ENCODE measurements at places on chromosomes 12 and 14.

DNA sequence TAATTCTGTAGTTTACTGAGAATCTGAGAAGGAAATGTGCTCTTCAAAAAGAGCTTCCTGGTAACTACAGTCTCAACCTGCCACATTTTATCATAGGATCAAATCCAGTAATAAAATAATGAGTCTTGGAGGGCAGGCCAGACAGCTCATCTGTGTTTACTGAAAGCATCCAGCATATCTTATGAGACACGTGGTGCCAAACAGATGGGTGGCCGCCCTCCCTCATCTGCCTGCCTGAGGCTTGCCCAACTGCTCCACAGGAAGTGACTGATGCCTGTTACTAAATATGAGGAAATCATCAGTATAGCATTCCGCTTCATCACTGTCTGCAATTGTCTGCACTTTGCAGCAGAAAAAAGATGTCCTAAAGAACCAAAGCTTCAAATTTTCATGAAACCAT lies 13.5 kb downstream of the DHRS7 start:
- peak; percentile 72 for DNase-seq

DNA sequence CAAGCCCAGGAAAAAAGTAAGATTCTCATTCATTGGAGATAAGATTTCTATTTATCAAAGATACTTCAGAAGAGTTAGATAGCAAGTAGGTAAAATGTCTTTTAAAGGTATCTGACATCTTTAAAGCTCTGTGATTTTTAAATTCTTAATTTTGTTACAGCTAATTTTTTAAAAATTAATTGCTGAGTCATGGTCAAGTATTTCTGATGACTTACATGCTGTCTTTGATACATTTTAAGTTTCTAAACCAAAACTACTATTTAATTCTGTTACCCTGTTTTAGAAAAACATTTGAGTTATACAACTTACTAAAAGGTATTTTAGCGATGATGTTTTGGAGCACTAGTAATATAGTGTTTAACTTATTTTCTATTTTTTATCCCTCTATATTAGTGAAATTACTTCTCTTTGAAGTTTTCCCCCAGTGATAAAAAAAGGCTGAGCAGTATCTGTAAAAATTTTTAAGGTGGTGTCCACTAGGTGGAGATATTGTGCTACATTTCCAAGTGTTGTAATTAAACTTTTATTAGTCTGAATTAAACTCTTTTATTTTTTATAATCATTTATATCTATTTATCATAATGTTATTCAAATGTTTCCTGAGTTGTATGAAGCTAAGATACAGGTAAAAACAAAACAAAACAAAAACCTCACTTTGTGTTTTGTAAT lies 11.5 kb downstream of the ALG10 start:
- DNase-seq: peak; percentile 50

- no peak for DNase-seq
These were observed 26.8 kb downstream of the IFT43 start for GRCh38 chr14:76012354-76012753.

DNA sequence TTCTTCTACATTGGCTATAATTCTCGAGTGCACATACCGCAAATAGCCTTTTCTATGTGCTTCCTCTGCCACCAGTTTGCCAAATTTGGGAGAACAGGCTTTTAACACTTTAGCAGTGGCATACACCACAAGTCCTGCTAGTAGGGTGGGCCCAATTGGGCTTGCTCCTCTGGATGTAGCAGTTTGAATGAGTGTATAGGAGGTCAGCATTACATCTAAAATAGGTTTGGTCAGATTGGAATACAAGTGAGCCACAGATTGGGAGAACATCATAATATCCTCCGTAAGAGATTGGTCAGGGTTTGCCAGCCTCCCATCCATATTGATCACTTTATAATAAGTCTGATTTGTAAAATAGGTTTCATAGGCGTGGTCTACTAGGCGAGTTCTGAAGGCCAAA lies 902 bp downstream of the ABCD2 start:
- no peak for DNase-seq

GRCh38 chr12:34302131-34302885 lies 280.0 kb downstream of the ALG10 start:
- no peak for DNase-seq

- DNase-seq: no peak
These were observed 20.3 kb upstream of the EMP1 start for GRCh38 chr12:13176256-13176655.

DNA sequence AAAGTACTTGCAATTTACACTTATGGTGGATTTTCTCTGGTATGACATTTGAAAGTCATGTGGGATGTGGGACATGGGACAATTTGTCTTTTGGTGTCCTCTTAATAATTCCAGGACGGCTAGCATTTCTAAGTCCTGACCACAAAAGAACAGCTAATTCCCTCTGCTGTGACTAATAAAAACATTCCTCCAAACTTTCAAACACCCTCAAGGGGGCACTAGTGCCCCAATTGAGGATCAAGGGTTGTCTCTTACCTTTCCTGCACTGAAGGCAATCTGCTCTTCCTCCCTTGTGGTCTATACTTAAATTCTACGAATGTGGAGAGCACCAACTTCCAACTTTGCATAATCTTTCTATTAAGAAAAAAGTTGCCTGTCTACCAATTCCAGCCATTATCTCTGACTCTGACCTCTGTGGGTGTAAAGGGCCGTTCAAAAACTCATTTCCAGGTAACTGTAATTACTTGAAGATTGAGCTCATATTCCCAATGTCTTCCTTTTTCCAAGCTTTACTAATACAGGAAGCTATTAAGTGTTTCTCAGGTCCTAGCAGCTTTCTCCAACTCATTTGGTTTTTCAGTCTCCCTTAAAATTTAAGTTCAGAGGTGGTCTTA lies 210.2 kb downstream of the PTPRO start:
- peak; percentile 72 for DNase-seq

DNA sequence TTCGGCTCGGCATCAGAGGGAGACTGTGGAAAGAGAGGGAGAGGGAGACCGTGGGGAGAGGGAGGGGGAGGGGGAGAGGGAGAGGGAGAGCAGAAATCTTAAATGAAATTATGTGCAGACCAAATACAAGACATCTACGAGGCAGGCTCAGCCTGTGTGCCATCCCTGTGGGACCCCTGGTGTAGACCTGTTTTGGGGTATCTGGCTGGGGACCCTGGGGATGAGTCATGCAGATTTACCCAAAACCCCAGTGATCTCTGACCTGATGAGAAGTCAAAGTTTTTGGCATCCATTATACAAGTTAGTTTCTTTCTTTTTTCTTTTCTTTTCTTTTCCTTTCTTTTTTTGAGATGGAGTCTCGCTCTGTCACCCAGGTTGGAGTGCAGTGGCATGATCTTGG lies 44.4 kb downstream of the ADGRD1 start:
- no peak for DNase-seq
